ENCODE measurements at places on chromosomes 4 and X. TPM values are rescaled to one million over a fixed set of nuclear protein-coding genes. Genes with fewer than 3 reads are reported as not detected.
A peak's percentile ranks its signal among the peaks of the same experiment; 100 is the strongest.

GRCh38 chrX:68659385-68659784 is 11.9 kb downstream of the STARD8 start:
- no peaks in the 10 kb centered on the region for H3K27me3 ChIP-seq
- H3K36me3 ChIP-seq: no peaks in the 10 kb centered on the region
- no peak for DNase-seq
- no peaks in the 10 kb centered on the region for H3K4me1 ChIP-seq
- no peak overlapping the region for H3K4me3 ChIP-seq

DNA sequence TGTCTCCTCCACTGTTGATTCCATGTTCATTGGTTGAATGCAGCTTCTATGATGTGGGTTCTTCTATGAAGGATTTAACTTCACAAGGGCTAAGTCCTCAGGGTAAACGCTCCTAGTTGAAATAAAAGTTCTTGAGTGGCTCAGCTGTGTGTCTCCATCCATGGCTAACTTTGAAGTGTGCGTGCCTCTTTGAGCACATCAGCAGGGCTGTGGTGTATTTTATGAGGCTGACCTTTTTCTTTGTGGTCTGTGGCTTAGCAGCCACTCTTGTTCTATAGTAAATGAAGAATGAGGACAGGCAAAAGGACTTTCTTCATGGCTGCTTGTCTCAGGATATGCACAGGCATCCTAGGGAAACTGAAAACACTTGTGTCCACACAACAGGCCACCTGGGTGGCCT is 88.5 kb downstream of the KIT start:
- H3K27me3 ChIP-seq: no peaks in the 10 kb centered on the region
- no peaks in the 10 kb centered on the region for H3K4me1 ChIP-seq
- H3K4me3 ChIP-seq: no peak overlapping the region
- H3K36me3 ChIP-seq: no peaks in the 10 kb centered on the region
- no peak overlapping the region for H3K27ac ChIP-seq

- no peaks in the 10 kb centered on the region for H3K27me3 ChIP-seq
- H3K4me1 ChIP-seq: no peaks in the 10 kb centered on the region
- no peak overlapping the region for H3K27ac ChIP-seq
- no peak for DNase-seq
These were observed 21.2 kb upstream of the LAMTOR3 start for GRCh38 chr4:99915449-99915848.

- no peak for DNase-seq
- no peaks in the 10 kb centered on the region for H3K27me3 ChIP-seq
- no peaks in the 10 kb centered on the region for H3K4me1 ChIP-seq
- H3K4me3 ChIP-seq: no peak overlapping the region
- H3K27ac ChIP-seq: no peak overlapping the region
- no peaks in the 10 kb centered on the region for H3K36me3 ChIP-seq
These were observed 41.5 kb downstream of the TNIP3 start for GRCh38 chr4:121122661-121123060.

GRCh38 chrX:15146515-15146914 is 123.4 kb downstream of the ASB9 start:
- no peaks in the 10 kb centered on the region for H3K36me3 ChIP-seq
- DNase-seq: no peak
- no peak overlapping the region for H3K27ac ChIP-seq
- no peak overlapping the region for H3K4me3 ChIP-seq
- no peaks in the 10 kb centered on the region for H3K27me3 ChIP-seq
- H3K4me1 ChIP-seq: no peaks in the 10 kb centered on the region

DNA sequence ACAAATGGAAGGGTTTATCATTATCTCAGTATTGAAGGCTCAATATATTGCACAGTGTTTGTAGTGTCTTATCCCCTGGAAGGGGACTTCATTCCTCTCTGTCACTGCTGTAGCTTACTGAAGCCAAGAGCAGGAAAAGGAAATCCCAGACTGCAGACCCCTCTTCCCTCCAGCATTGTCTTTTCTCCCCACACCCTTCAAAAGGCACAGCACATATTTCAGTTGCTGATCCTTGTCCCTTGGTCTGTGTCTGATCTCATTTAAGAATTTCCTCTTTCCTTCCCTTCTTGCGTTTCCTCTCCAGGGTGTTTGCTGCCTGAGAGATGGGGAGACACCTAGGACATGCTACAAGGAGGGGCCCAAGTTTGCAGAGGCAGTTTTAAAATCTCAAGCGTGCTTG is 40.1 kb downstream of the STIM2 start:
- H3K36me3 ChIP-seq: no peaks in the 10 kb centered on the region
- no peak overlapping the region for H3K4me3 ChIP-seq
- no peaks in the 10 kb centered on the region for H3K27me3 ChIP-seq
- no peaks in the 10 kb centered on the region for H3K4me1 ChIP-seq

DNA sequence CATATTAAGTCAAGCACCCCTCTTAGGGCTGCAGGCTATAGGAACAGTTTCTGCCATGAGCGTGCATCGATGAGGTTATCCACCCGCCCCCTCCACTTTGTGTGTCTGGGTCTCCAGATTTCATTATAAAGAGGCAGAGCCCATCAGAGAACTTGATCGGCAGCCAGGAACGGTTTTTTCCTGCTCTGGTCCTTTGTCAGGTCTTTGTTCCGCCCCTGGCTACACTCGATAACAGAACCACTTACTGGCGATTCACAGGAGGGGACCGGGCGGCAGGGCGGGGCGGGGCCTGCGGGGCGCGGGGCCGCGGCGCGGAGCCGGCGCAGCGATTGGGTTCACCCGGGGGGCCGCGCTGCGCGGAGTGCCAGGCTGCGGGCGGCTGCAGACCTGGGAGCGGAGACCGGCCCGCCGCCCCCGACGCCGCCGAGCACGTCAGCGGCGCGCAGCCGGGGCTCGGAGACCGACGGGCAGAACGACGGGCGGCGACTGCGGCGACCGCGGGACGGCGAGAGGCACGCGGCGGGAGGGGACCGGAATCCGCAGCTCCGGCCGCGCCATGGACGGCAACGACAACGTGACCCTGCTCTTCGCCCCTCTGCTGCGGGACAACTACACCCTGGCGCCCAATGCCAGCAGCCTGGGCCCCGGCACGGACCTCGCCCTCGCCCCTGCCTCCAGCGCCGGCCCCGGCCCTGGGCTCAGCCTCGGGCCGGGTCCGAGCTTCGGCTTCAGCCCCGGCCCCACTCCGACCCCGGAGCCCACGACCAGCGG is at the start of gene SLC10A4:
SLC10A4 (plus strand) TSS at position 338 of the 771 bp plus-strand sequence; CDS start at position 557, 219 bp downstream.
- DNase-seq: no peak
- peak within 1 kb of the TSS; percentile 31 for H3K4me3 ChIP-seq
- no peaks in the 10 kb centered on the region for H3K4me1 ChIP-seq
- no peaks in the 10 kb centered on the region for H3K27me3 ChIP-seq
- H3K36me3 ChIP-seq: no peaks in the 10 kb centered on the region

DNA sequence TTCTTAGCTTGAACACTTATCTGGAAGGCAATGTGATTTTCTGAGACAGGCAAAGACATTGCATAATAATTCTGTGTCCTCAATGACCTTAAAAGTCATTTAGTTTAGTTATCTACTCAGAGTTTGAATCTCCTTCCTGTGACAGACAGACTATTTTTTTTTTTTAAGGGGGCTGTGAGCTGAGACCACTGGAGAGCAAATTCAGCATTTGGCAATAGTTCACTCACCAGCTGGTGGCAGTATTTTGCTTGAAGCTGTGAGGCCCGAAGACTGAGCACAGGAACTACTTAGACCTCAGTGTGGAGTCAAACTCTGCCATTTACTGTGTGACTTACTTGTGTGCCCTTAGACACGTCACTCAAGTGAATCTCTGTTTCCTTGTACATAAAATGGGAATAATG is 22.9 kb upstream of the CPE start:
- H3K4me3 ChIP-seq: no peak overlapping the region
- H3K27ac ChIP-seq: no peak overlapping the region
- H3K27me3 ChIP-seq: peaks cover under 1% of the 10 kb centered on the region
- no peaks in the 10 kb centered on the region for H3K36me3 ChIP-seq

GRCh38 chr4:93852680-93853079 is 24.1 kb downstream of the ATOH1 start:
- H3K4me3 ChIP-seq: no peak overlapping the region
- no peak overlapping the region for H3K27ac ChIP-seq
- DNase-seq: no peak
- no peaks in the 10 kb centered on the region for H3K4me1 ChIP-seq
- no peaks in the 10 kb centered on the region for H3K36me3 ChIP-seq
- no peaks in the 10 kb centered on the region for H3K27me3 ChIP-seq

DNA sequence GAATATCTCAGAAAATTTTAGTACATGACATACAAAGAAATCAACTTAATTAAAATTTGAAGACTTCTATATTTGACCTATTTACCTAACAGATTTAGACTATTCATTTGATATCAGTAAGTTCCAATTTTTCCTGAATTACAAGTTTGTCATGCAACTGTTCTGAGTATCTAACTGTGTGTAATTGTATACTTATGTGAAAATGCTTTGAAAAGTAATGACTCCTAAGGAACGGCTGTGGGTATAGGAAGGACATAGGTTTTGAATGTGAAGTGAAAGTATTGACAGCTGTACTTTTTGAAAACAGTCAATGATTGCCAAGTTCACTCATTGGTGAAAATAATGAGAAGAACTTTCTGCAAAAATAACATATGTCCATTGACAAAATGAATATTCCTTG is 2.9 kb downstream of the GRIA2 start:
- no peaks in the 10 kb centered on the region for H3K27me3 ChIP-seq
- no peaks in the 10 kb centered on the region for H3K36me3 ChIP-seq
- H3K4me3 ChIP-seq: no peak overlapping the region
- H3K27ac ChIP-seq: no peak overlapping the region
- DNase-seq: no peak

DNA sequence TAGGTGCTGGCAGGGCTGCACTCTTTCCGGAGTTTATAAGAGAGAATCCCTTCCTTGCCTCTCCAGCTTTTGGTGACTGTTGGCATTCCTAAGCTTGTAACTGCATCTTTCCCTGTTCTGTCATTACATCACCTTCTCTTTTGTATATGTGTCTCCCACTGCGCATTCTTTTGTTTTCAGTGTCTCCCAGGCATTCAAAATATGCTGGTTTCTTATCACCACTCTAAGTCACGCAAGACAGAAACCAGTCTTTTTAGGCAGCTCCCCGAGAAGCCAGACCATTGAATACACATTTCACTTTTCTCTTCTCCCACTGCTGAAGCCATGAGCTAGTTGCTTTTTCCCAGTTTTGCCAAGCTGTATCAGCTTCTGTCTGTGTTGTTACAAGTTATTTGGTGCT is 71.0 kb downstream of the LAS1L start:
- H3K4me1 ChIP-seq: no peaks in the 10 kb centered on the region
- H3K36me3 ChIP-seq: no peaks in the 10 kb centered on the region
- no peak for DNase-seq
- H3K27ac ChIP-seq: no peak overlapping the region
- H3K4me3 ChIP-seq: no peak overlapping the region

GRCh38 chr4:159015841-159016240 is 87.0 kb upstream of the RAPGEF2 start:
- DNase-seq: no peak
- H3K36me3 ChIP-seq: no peaks in the 10 kb centered on the region
- no peak overlapping the region for H3K27ac ChIP-seq
- no peaks in the 10 kb centered on the region for H3K27me3 ChIP-seq

DNA sequence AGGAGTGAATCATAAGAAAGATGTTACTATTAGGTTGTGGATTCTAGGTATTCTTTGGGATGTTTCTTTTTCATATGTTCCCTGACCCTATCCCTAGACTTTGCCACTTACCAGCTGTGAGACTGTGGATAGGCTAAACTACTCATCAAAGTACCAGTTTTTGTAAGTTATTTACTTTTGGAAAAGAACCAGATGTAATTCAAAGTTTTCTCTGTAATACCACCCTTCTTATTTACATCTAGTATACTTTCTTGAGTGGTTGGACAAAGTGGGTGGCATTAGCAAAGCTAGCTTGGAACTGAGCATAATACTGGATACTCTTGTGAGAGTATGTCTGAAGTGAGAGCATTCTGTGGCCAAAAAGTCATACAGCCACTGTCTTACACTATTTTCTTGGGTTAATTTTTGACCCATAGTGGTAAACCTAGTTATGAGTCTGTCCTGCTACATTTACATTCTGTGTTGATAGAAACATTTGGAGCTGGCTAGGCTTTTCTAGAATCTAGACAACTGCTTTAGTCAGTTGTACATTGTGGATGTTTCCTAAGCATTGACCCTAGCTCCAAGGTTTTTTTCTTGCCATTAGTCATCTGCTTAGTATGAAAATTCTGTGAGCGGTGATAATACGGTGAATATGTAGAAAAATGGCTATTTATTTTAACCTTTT is 41.7 kb downstream of the KDM6A start:
- H3K27me3 ChIP-seq: no peaks in the 10 kb centered on the region
- DNase-seq: no peak
- no peaks in the 10 kb centered on the region for H3K36me3 ChIP-seq
- H3K4me1 ChIP-seq: peaks cover 14% of the 10 kb centered on the region
- H3K4me3 ChIP-seq: no peak overlapping the region
- H3K27ac ChIP-seq: no peak overlapping the region

- peaks cover 50% of the 10 kb centered on the region for H3K4me1 ChIP-seq
- peak overlapping the region; percentile 66 for H3K27ac ChIP-seq
- H3K36me3 ChIP-seq: peaks cover 5% of the 10 kb centered on the region
- no peak for DNase-seq
- H3K27me3 ChIP-seq: no peaks in the 10 kb centered on the region
These were observed 7.6 kb downstream of the G6PD start for GRCh38 chrX:154539077-154539476.

DNA sequence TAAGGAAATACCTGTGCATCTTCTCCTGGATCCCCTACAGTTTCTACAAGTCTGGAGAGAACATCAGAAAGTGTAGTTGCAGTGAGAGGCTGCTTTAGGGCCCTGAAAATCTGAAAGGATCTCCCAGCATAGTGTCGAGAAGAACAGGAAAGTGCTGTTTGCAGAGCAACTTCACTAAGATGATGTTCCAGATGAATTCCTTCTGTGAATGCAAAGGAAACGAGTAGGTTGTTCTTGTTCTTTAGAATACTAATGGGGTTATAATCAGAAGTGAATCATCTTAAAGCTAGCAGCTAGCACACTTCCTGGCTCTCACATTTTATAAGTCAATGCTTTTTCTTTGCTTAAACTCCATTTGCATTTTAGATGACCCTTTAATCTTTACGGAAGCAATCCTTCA is 53.7 kb downstream of the ZAR1 start:
- no peak overlapping the region for H3K4me3 ChIP-seq
- H3K27me3 ChIP-seq: no peaks in the 10 kb centered on the region
- DNase-seq: no peak
- peaks cover 21% of the 10 kb centered on the region for H3K36me3 ChIP-seq
- H3K4me1 ChIP-seq: no peaks in the 10 kb centered on the region

DNA sequence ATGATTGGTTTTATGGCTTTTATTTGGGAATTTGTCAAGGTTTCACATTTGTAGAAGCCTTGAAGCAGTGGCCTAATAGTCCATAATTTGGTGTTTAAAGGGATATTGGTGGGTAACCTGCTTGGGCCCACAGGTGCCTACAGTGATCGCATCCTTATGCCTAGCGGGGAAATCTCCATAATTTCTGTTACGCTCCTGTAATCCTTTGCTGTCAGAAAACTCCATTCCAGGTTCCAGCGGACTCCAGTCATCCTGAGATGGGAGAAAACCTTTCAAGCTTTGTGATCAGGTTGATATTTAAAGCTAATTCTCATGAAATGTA is 257.0 kb upstream of the JADE1 start:
- H3K27me3 ChIP-seq: no peaks in the 10 kb centered on the region
- H3K4me1 ChIP-seq: peaks cover 8% of the 10 kb centered on the region
- DNase-seq: no peak
- peak overlapping the region; percentile 76 for H3K4me3 ChIP-seq
- no peaks in the 10 kb centered on the region for H3K36me3 ChIP-seq

Gene HSFX4
- not detected for total RNA-seq

Gene DRP2
- total RNA-seq: 0.15 TPM

Gene ARFIP1
- 22.2 TPM for total RNA-seq

Gene BEX2
- total RNA-seq: 9.1 TPM

Gene KIAA0232
- 20.2 TPM for total RNA-seq

Gene SLC9B1
- 0.41 TPM for total RNA-seq

Gene SOX3
- not detected for total RNA-seq

Gene VEGFD
- total RNA-seq: not detected

Gene SLC26A1
- 1.8 TPM for total RNA-seq

Gene SCD5
- total RNA-seq: 2.0 TPM

Gene AKAP14
- total RNA-seq: 0.28 TPM

Gene MAPK10
- total RNA-seq: 0.85 TPM

Gene MUC7
- total RNA-seq: not detected
